ENCODE measurements at places on chromosomes 7 and 10.
A peak's percentile ranks its signal among the peaks of the same experiment; 100 is the strongest.

- DNase-seq = no peak
Observed at GRCh38 chr7:69889338-69889975, 291.2 kb downstream of the AUTS2 start.

DNA sequence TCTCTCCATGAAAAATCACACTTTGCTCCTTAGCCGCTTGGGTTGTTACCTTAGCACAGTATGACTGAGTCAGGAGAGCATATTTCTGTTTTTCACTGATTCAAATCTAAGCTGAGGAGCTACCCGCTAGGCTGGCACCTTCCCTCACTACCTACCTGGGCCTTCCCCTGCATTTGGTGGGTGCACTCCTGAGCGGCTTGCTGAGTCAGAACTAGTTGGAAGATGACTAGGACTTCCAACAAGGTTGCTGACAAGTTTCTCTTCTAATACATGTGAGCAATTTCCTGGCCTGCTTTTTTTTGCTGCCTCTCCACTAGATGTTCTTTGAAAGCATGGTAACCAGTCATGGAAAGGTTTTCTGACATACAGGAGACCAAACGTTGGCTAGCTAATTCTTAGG is 43.8 kb upstream of the SEC61G start:
- DNase-seq = no peak

DNA sequence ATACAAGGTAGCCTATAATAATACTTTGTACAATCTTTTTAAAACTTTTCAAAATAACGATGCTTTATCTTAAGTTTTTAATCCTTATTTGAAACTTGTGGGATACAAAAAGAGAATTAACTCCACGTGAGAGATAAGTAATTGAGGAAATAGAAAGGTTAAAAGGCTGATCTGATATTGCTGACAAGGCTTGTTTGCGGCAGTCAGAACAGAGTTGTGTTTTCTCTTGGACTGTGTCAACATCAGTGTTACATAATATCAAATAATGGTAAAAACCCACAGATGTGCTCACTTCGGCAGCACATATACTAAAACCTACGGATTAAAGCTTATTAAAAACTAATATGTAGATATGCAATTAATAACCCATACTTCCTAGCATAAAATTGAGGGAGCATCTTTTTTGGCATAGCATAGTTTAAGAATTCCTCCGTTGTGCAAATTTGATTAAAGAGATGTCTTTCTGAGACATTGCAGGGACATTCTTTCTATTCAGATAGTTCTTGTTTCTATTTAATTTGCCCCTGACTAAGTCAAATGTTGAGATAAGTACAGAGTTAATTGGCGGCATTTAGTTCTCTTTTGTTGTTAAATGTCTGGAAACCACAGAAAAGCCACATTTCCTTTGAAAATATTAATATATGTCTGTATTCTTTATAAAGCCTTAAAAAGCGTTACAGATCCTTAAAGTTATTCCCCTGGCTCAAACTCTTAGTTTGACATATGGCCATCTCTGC is 63.3 kb downstream of the FAM185A start:
- DNase-seq = no peak

DNA sequence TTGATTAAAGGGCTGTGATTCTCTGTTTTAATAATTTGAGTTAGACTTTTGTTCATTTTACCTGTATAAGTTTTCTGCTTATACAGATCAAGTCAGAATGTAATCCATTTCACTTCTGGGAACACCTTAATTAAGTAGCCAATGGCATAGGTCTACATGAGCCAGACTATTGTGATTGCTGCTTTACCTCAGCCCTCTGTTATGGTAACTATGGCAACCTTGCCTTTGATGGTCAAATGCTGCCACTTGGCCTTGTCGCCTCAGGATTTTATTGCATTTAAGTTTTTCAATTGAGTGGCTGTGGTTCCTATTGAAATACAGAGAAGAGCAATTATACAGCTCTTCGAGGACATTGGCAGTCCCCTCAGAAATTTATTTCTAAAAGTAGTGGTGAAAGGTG is 64.3 kb upstream of the TMEM106B start:
- DNase-seq = no peak

- DNase-seq = no peak
Observed at GRCh38 chr7:112630565-112630964, 149.8 kb downstream of the LSMEM1 start.

DNA sequence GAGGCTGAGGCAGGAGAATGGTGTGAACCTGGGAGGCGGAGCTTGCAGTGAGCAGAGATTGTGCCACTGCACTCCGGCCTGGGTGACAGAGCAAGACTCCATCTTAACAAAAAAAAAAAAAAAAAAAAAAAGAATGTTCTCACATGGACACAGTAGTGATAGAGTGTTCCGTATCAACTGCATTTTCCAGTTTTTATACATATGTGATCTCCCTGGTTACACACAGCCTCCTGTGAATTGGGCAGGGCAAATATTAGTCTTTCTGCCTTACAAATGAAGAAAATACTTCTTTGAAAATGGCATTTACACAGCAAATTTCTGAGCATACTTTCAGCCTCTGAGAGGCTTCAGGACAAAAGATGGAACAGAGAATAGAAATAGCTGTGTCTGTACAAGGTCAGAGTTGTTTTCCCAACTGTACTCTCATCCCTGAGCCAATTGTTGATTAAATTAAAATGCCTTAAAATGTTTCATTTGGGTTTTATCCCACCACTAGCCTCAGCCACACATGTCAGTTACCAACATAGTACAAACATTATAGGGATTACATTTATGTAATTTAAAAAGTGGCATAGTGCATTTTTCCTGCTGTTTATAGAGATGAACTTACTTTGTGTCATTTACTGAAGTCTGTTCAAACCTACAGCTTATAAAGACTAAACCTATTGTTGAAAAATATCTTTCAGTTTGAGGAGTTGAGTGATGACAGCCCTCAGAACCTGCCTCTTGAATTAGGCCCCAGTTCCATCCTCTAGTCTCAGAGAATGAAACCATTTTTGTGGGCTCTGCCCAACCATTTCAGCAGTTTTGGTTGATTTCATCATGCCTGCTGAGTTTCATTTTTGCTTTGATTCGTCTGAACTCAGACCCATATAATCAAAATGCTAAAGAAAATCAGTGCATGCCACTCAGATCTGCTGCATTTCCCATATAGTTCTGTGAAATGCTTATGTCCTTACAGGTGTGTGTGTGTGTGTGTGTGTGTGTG is 609.4 kb upstream of the C7orf33 start:
- DNase-seq = peak; percentile 11

DNA sequence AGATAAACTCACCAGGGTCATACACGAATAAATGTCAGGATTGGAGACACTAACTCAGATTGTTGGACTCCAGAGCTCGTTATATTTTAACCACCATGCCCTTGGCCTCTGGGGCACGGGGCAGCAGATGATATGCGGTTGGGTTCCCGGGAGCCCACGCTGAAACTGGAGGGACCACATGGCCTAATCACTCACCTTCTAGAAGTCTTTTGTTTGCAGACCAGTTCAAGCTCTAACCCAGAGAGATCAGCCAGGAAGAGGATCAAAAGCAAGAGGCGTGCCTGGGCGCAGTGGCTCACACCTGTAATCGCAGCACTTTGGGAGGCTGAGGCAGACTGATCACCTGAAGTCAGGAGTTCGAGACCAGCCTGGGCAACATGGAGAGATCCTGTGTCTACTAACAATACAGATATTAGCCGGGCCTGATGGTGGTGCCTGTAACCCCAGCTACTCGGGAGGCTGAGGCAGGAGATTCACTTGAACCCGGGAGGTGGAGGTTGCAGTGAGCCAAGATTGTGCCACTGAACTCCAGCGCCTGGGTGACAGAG is 42.6 kb upstream of the ECHDC3 start:
- DNase-seq = no peak

DNA sequence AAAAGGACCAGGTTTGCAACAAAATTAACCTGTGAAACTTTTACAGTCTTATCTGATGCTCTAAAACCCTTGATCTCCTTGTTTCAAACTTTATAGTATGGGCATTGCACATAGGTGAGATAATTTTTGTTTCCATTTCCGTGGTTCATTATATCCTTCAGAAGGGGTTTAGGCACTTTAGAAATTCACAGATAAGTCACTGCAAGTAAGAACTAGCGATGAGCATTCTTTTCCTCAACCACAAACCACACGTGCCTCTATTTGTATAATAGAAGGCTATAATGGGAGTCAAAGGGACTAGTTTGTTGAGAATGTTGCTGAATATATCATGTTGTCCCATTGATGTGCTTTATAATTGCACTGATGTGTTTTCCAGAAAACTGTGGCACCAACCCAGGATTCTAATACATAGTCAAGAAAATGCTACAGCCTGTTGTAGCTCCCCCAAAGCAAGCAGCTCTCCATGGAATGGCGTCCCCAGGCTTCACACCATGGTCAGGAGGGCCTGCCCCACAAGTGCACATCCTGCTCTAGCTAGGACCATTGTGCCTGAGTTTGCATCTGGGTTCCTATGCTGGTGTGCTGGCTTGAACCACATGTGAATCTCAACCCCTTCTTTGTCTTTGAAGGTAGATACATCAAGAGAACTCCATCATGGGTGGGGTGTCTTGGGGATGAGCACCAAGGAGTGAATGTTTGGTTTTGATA is 14.0 kb upstream of the ATXN7L1 start:
- DNase-seq = no peak

GRCh38 chr7:96734343-96734742 is 24.7 kb upstream of the SEM1 start:
- no peak for DNase-seq

DNA sequence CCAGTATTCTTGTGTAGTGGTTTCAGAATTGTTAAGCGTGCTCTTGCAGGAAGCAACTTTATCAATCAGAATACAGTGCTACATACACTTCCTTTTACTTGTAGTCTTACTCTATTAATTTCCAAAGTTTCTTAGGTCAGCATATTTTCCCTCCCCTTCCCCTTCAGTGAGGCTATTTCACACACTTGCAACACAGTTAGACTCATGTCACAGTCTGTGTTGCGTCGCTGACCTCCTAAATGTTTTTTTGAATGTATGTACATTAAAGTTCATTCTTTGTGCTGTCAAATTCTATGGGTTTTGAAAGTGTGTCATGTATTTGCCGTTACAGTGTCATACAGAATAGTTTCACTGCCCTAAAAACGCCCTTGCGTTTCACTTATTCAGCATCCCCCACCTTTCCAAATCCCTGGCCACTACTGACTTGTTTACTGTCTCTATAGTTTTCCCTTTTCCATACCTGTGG is 5.4 kb upstream of the HKDC1 start:
- no peak for DNase-seq

- DNase-seq = no peak
Observed at GRCh38 chr7:43248961-43249822, 136.7 kb downstream of the HECW1 start.

- peak; percentile 59 for DNase-seq
Observed at GRCh38 chr10:77877441-77878344, 48.9 kb downstream of the DLG5 start.

DNA sequence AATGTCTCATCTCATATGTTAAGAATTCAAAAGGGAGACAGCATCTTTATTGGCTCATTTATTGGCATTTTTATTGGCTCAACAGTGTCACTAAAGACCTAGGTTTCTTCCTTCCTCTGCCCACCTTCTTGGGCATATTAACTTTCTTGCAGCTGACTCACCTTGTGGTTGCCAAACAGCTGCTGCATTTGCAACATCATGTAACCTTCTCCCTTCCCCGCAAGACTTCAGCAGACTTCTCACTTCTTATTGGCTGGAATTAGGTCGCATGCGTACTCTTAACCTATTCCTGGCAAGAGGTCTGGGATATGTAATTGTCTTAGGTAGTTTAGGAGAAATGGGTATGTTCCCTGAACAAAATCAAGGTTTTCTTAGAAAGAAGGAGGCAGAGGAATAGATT is 263.2 kb downstream of the POU6F2 start:
- DNase-seq = no peak

DNA sequence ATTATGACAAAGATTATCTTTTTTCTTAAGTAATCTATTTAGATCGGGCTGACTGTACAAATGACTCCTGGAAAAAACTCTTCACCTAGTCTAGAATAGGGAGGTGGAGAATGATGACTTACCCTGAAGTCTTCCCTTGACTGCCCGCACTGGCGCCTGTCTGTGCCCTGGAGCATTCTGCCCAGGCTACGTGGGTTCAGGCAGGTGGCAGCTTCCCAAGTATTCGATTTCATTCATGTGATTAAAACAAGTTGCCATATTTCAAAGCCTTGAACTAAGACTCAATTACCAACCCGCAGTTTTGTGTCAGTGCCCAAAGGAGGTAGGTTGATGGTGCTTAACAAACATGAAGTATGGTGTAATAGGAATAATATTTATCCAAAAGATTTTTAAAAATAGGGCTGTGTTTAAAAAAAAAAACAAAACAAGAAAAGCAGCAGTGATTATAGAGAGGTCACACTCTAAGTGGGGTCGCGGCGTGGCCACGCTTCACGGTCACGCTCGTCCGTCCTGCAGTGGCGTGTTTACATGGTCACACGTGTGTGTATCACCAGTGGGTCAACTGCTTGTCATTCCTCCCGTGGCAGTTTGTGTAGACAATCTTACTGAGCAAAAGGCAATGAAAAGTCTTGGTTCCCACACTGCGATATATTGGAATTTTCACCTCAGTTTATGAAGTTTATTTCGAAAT is 10.8 kb downstream of the INSIG1 start:
- DNase-seq = no peak

DNA sequence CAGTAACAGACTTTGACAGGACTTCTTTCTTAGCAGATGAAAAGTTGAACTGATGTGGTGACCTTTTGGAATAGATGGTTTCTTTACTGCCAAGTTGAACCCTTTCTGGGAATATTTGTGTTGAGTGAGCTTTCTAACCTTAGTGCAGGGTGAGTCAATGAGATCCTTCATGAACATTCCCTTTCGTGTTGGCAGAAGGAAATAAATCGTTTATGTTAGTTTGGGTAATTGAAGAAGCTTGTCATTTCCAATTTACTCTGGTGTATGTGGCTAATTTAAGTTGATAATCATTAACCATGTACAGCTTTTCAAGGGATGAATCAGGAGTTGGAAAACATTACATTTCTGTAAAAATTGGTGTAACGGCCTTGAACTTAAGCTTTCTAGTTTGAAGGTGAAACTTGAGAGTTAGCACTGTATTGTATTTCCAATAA is 43.4 kb downstream of the PTTG1IP2 start:
- DNase-seq = no peak

GRCh38 chr7:63067897-63068585 is 930.6 kb upstream of the ZNF722 start:
- DNase-seq = no peak

GRCh38 chr10:31574577-31574976 is 255.6 kb downstream of the ZEB1 start:
- no peak for DNase-seq

- DNase-seq = no peak
Observed at GRCh38 chr10:119281581-119282071, 74.3 kb downstream of the GRK5 start.

DNA sequence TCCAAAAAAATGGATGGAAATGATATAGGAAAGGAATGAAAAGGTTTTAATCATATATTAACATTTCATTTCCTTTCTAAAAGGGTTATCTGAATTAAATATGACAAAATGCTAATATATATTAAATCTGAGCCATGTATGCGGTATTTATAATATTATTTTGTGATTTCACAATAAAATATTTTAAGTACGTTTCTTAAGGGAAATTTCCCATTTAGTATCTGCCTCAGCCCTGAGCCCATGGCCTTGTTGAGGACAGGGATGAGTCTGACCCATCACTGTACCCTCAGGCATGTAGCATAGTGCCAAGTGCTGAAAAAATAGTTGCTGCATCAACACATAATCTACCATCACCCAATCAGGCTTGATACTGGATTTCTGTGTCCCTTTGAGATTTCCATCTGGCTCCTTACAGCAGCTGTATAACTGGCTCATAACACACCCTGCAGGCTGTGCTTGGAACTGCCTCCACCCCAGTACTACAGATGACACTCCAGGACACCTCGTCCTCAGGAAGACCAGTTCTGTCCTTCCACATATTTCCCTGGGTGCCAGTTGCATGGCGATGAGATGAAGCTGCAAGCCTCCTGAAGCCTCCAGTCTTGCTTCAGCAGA is 59.4 kb upstream of the ASAH2 start:
- DNase-seq = no peak

All from GM13976 (cell line).